ENCODE measurements at places on chromosomes 13 and 19. TPM values are rescaled to one million over a fixed set of nuclear protein-coding genes. Genes with fewer than 3 reads are reported as not detected.

- no peak overlapping the region for H3K27ac ChIP-seq
- H3K27me3 ChIP-seq: no peaks in the 10 kb centered on the region
- no peaks in the 10 kb centered on the region for H3K4me1 ChIP-seq
- H3K4me3 ChIP-seq: no peak overlapping the region
- no peak for DNase-seq
Measured at GRCh38 chr19:441213-441836, 19.5 kb downstream of the SHC2 start.

DNA sequence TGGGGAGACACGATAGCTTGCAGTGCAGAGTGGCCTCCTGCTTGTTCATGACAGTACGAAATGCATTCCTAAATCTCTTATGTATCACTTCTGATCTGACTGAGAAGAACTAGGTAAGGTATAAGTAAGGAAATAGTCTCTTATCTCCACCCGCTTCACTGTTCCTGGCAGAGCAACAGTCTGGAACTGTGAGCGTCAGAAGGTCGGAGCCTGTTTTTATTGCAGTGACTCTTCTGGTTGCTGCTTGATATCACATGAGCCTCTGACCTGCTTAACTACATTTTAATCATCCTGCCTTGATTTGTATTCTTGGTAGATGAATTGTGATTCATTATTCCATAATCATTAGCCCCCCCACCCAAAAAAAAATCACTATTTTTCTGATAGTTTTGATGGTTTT, 69.0 kb downstream of the COL4A2 start:
- DNase-seq: peak; percentile 36
- peaks cover 52% of the 10 kb centered on the region for H3K4me1 ChIP-seq
- H3K27me3 ChIP-seq: no peaks in the 10 kb centered on the region
- no peaks in the 10 kb centered on the region for H3K36me3 ChIP-seq
- H3K27ac ChIP-seq: no peak overlapping the region
- H3K4me3 ChIP-seq: no peak overlapping the region

- peak overlapping the region; percentile 96 for H3K4me3 ChIP-seq
- peak overlapping the region; percentile 100 for H3K27ac ChIP-seq
- DNase-seq: peak; percentile 67
- no peaks in the 10 kb centered on the region for H3K27me3 ChIP-seq
Measured at GRCh38 chr13:52651897-52652195, 790 bp upstream of the SUGT1 start.

- peaks cover 75% of the 10 kb centered on the region for H3K36me3 ChIP-seq
- H3K27me3 ChIP-seq: no peaks in the 10 kb centered on the region
- no peak overlapping the region for H3K4me3 ChIP-seq
- no peaks in the 10 kb centered on the region for H3K4me1 ChIP-seq
- H3K27ac ChIP-seq: no peak overlapping the region
Measured at GRCh38 chr13:45015300-45015699, 26.0 kb downstream of the GPALPP1 start.

GRCh38 chr13:72698164-72698563, 29.3 kb downstream of the MZT1 start:
- DNase-seq: no peak
- no peak overlapping the region for H3K4me3 ChIP-seq
- H3K36me3 ChIP-seq: no peaks in the 10 kb centered on the region
- no peaks in the 10 kb centered on the region for H3K4me1 ChIP-seq
- H3K27ac ChIP-seq: no peak overlapping the region
- no peaks in the 10 kb centered on the region for H3K27me3 ChIP-seq

DNA sequence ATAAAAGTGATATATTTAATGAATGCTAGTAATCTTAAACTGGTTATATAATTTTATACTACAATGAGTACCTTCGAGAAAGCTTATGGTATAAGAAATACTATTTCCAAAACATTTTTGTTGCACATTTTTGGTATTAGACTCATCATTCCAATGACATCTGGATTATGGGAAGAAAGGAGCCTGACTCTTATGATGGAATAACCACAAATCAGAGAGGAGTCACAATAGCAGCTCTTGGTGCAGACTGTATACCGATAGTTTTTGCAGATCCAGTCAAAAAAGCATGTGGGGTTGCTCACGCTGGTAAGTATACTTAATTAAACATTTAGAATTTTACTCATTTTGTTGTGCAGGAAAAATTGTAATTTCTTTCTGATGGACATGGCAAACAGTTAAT, 3.9 kb downstream of the LACC1 start:
- no peak overlapping the region for H3K27ac ChIP-seq
- H3K36me3 ChIP-seq: no peaks in the 10 kb centered on the region
- H3K4me3 ChIP-seq: no peak overlapping the region
- H3K27me3 ChIP-seq: no peaks in the 10 kb centered on the region
- DNase-seq: no peak

DNA sequence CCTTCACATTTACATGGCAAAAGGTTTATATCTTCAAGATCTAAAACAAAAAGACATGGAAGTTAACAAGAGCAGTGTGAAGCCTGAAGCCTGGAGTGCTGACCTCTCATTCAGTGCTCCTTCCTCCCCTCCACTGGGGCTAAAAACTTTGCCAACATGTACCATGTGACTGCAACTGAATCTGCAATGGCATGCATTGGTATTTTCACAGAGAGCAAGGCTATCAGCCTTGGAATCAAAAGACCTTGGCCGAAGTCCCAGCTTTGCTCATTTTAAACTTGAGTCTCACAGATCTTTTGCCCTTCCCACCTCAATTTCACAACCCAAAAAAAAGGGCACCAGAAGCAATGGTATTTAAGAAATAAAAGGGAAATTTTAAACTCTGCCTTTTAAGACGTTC, 325.1 kb downstream of the DCT start:
- H3K27ac ChIP-seq: no peak overlapping the region
- no peaks in the 10 kb centered on the region for H3K36me3 ChIP-seq
- peaks cover 3% of the 10 kb centered on the region for H3K4me1 ChIP-seq
- no peak overlapping the region for H3K4me3 ChIP-seq
- no peak for DNase-seq

DNA sequence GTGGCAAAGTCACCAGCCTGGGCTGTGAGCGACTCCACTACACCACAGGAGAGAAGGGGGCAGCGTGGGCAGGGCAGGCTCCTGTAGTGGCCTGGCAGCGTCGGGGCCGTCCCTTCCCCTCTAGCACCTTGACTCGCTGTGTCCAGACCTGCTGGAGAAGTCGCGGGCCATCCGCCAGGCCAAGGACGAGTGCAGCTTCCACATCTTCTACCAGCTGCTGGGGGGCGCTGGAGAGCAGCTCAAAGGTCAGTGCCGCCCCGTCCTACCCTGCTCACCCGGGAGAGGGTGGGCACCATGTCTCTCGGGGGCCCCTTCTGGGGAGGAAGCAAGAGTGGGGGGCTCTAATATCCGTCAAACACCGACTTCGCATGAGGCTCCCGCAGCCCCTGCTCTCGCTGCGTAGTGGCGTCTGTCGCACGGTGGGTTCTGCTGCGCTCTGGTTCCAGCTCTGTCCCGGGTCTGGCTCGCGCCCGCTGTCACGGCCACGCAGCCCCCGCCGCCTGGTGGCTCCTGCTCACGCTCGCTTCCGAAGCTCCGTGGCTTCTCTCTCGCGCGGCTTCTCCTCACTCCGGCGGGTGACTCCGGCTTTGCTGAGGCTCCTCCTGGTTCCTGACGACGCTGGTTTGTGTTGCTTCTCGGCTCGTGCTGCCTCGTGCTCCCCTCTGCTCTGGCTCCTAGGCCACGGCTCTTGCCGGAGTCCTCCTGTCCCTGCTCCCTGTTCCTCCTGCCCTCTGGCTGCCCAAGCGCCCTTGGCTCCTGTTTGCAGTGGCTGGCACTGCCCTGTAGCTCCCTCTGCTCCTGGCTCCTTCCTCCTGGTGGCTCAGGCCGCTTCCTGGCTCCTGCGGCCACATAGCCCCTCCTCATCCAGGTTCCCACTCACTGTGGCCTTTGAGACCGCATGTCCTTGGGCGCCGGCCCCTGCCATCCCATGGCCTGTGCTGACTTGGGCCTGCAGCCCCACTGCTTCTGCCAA, 27.2 kb downstream of the MYH14 start:
- H3K27me3 ChIP-seq: peaks cover 73% of the 10 kb centered on the region
- H3K4me1 ChIP-seq: no peaks in the 10 kb centered on the region
- no peaks in the 10 kb centered on the region for H3K36me3 ChIP-seq
- no peak overlapping the region for H3K4me3 ChIP-seq

DNA sequence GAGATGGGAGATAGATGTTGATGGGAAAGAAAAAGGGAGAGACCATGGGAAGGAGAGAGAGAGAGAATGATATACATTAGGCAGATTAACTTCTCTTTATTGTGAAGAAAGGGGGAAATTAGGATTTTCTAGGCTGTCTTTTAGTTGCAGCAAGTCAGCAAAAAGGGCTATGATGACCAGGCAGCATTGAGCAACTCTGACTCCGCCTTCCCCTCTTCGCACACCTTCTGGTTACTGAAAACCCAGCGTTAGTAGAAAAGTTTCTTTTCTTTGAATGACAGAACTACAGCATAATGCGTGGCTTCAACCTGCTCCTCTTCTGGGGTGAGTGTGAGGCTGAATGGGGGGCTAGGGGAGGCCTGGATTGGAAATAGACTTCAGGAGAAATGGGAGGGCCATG, at the start of gene ADGRE1:
TSS of gene ADGRE1 (plus strand) at position 264 of the 400 bp plus-strand sequence. CDS start at position 294, 30 bp downstream.
- H3K4me3 ChIP-seq: no peak within 1 kb of the TSS
- no peak within 1 kb of the TSS for H3K27ac ChIP-seq
- H3K4me1 ChIP-seq: no peaks in the 10 kb centered on the region
- no peak for DNase-seq
- H3K36me3 ChIP-seq: no peaks in the 10 kb centered on the region

- DNase-seq: peak; percentile 70
- H3K36me3 ChIP-seq: peaks cover 3% of the 10 kb centered on the region
- peaks cover 6% of the 10 kb centered on the region for H3K4me1 ChIP-seq
- H3K27ac ChIP-seq: no peak overlapping the region
- no peak overlapping the region for H3K4me3 ChIP-seq
- H3K27me3 ChIP-seq: no peaks in the 10 kb centered on the region
Measured at GRCh38 chr13:24287748-24288287, 21.6 kb upstream of the C1QTNF9 start.

GRCh38 chr13:47249266-47249665, 352.4 kb upstream of the HTR2A start:
- DNase-seq: no peak
- no peaks in the 10 kb centered on the region for H3K27me3 ChIP-seq
- H3K27ac ChIP-seq: peak overlapping the region; percentile 64
- H3K36me3 ChIP-seq: no peaks in the 10 kb centered on the region
- H3K4me3 ChIP-seq: no peak overlapping the region

GRCh38 chr19:35502751-35503150, 10.7 kb downstream of the DMKN start:
- no peak overlapping the region for H3K27ac ChIP-seq
- H3K27me3 ChIP-seq: peaks cover 97% of the 10 kb centered on the region
- no peaks in the 10 kb centered on the region for H3K4me1 ChIP-seq
- H3K4me3 ChIP-seq: no peak overlapping the region
- no peaks in the 10 kb centered on the region for H3K36me3 ChIP-seq

DNA sequence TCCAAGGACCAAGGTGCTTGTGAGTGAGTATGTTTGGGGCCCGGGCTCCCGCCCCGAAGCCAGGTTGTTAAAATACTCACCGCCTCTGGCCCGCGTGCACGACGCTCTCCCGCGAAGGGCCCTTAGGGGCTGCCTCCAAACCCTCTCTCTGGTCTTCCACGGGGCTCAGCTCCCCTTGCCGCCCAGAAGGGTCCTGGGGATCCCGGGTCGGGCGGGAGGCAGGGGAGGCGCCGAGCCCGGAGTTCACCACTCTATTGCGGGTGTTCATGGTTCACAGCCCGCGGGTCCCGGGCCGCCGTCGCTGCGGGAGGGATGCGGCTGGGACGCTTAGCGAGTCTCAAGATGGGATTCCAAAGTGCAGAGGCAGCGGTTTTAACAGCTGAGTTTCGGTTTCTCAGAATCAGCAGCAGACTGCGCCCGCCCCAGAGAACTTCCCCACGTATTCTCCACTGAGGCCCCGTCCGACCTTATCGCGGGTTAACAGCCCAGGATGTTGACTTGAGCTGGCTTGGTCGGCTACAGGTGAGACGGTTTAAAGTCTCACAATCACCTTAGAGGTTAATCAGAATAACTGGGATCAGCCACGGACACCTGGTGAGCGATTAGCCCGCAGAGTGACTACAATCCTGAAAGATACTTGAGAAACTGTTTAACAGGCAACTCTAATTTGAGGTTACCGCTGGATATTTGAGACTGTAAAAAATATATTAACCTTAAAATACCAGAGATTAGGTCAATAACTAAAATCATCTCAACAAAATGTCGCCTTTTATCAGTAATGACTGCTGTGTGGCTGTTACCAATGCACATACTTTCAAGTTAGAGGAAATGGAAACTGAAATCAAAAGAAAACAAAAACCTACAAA, at the start of gene EPSTI1:
TSS of gene EPSTI1 (minus strand) at position 344 of the 866 bp plus-strand sequence. CDS start at position 268, 76 bp downstream.
- no peaks in the 10 kb centered on the region for H3K27me3 ChIP-seq
- no peak for DNase-seq
- no peaks in the 10 kb centered on the region for H3K36me3 ChIP-seq
- H3K4me1 ChIP-seq: no peaks in the 10 kb centered on the region
- H3K27ac ChIP-seq: no peak within 1 kb of the TSS

- H3K27ac ChIP-seq: no peak overlapping the region
- H3K4me3 ChIP-seq: no peak overlapping the region
- no peak for DNase-seq
- H3K4me1 ChIP-seq: no peaks in the 10 kb centered on the region
- H3K27me3 ChIP-seq: no peaks in the 10 kb centered on the region
Measured at GRCh38 chr19:19600793-19601330, 17.6 kb downstream of the PBX4 start.

- H3K27ac ChIP-seq: no peak overlapping the region
- no peak overlapping the region for H3K4me3 ChIP-seq
- DNase-seq: no peak
- H3K27me3 ChIP-seq: no peaks in the 10 kb centered on the region
- no peaks in the 10 kb centered on the region for H3K36me3 ChIP-seq
Measured at GRCh38 chr13:100483841-100484381, 104.7 kb downstream of the GGACT start.

- peaks cover 18% of the 10 kb centered on the region for H3K36me3 ChIP-seq
- H3K4me3 ChIP-seq: no peak overlapping the region
- DNase-seq: no peak
- peaks cover 5% of the 10 kb centered on the region for H3K4me1 ChIP-seq
Measured at GRCh38 chr13:101695870-101696516, 243.5 kb downstream of the ITGBL1 start.

DNA sequence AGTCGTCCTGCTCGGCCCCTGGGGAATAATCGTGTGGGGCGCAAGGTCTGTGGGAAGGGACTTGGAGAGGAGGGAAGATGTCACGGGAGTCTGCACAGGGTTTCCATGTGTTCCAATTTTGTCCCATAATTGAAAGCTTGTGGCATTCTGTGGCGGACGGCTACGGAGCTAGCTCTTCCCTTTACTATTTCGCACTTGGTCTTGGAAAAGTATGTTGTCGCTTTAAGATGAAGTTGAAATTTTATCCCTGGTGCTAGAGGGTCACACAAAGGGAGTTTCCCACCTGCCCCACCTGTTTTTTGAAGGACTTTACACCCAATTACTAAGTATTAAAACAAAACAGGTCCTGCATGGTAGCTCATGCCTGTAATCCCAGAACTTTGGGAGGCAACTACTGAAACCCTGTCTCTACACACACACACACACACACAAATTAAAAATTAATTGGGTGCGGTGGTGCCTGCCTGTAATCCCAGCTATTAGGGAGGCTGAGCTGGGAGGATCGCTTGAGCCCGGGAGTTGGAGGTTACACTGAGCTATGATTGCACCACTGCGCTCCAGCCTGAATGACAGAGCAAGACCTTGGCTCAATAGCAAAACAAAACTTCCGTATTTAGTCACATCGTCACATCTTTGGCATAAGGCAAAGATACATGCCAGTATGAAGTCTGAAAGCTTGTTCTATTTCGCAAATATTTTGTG, 967 bp upstream of the TPT1 start:
- peaks cover 33% of the 10 kb centered on the region for H3K36me3 ChIP-seq
- DNase-seq: peak; percentile 71

ZNF497 gene
- polyA plus RNA-seq: 1.1 TPM

KRTDAP gene
- polyA plus RNA-seq: not detected

UNC13A gene
- polyA plus RNA-seq: 0.38 TPM

LGALS4 gene
- 0.58 TPM for polyA plus RNA-seq

COX7A1 gene
- not detected for polyA plus RNA-seq

CRB3 gene
- polyA plus RNA-seq: not detected

SH2D3A gene
- 0.35 TPM for polyA plus RNA-seq

SPTBN4 gene
- 3.1 TPM for polyA plus RNA-seq

All from SK-N-SH (cell line).